Anterior cingulate cortex (tissue), 58 donors: ENCODE measurements at places on chromosomes 7 and 10.

DNA sequence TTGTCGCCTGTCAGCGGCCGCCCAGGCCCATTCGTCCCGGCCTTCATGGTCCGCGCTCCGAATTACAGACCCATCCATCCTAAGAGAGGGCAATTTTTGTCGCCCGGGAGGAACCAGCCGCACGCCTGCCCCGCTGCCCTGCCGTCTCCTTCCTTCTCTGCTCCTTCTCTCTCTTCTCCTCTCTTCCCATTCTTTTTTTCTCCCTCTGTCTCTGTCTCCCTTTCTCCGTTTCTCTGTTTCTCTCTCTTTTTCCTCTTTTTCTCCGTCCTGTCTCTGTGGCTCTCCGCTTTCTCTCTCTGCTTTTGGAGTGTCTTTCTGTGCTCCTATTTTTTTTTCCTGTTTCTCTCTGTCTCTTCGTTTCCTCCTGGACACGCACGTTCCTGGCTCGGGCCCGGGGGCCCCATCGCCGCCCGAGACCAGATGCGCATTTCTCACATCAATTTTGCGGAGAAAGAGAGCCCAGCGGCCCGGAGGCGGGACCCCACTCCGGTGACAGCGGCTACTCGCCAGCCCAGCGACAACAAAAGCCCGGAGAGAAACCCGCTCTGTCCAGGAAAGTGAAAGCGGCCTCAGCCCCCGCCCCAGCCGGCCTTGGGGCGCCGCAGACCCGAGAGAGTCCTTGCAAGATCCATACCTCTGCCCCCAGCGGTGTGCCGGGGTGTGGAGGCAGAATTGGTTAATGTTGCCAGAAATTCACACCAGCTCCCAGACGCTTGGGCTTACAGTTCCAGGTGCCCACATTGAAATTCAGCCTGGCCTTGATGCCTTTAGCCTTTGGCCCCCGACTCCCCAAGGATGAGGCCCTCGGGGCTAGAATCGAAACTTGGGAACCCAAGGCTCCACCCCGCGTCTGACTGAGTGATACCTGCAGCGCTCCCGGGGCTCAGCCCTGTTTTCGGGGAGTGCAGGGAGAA lies 4.1 kb downstream of the LBX1 start:
- DNase-seq: no peak

GRCh38 chr7:31526864-31527263 lies 13.0 kb downstream of the ITPRID1 start:
- DNase-seq: no peak

DNA sequence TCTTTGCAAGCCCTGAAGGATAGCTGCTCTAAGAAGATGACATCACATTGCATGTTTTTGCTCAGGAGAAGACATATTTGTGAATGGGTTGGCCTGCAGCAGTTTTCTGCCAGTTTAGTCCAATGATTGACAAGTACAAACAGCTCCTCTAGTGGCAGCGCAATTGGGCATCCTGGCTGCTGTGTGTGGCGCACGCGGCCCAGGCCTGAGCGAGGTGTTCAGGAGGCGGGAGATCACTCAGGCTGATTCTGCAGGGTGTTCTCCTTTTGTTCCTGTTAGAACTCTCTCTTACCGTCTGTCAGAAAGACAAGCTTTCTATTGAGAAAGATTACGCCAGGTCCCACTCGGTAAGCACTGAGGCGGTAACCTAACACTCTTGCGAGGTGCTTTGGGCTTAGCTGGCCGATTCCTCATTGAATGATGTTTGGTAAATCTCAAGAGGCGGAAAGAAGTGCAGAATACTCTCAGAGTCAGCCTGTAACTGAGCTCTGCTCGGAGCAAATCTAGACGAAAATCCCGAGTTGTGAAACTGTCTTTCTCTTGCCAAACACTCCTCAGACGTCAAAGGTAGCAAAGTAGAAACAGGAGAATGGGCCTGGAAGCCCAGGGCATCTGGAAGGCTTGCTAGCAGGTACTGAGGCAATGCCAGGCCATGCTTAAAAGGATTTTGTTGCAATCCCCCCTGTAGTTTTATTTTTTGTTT lies 219.2 kb upstream of the BMPER start:
- no peak for DNase-seq

DNA sequence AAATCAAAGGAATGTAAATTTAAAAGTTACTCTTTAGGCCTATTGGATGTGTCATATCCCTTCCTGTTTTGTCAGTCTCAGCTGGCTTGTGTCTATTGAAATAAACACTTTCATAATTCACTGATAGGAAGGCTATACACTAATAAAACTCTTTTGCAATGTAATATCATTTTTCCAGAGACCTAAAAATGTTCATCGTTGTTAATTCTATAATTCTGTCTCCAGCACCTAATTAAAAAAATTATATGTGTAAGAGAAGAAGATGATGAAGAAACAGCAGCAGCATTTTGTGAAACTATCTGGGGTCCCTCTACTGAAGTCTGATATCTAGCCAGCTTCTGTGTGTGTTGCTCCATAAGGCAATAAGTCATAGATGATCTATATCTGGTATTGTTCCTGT lies 602.7 kb downstream of the ETV1 start:
- DNase-seq: no peak

GRCh38 chr7:89028319-89028718 lies 232.8 kb upstream of the TEX47 start:
- no peak for DNase-seq

DNA sequence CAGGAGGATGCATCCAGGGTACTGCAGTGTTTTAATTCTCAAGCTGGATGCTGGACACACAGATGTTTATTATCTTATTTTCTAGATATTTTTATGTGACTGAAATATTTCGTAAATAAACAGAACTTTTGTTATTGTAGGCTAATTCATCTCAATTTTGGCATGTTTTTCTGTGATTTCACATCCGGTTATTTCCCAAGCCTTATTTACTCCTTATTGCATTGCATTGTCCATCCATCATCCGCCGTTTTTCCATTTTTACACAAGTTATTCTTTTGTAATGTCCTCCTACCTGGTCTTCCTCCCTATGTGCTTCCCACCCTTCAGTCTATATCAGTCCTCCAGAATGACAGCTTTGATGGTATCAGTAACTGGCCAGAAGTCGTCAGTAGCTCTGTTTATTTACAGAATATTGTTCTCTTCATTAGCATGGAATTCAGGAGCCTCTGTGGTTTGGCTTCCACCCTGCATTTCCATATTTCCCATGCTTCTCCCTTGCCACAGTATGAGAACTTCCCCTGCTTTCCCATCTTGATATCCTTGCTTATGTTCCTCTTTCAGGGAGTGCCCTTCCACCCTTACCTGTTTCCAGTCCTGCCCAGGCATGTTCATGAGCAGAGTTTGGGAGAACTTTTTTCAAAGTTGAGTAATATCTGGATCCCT lies 16.1 kb downstream of the GNAI1 start:
- DNase-seq: no peak

DNA sequence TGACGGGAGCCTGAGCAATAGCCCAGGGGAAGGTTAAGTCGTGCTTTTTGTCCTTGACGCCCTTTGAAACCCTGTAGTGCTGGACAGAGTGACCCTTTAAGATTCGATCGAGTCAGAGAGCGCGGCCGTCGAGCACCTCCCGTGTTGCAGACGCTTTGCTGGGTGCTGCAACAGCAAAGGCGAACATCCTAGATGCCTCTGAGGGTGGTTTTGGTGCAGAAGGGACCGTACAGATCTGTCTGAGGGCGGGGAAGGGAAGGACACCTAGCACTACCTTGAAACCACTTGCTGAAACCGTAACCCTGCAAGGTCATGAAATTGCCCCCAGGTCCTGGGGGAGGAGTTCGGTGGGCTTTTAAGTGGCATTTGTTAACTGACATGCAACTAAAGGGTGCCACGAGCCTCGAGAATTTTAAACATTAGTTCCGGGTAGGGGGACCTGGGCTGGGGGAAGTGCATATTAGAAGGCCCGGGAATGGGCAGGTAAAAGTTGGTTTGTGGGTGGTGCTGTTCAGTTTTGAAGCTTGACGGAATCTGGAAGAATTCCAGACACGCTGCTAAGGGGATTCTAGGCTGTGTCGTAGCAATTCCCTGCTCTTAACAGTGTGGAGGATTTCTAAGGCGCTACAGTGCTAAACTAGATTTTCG lies 786 bp downstream of the ATP5F1C start:
- no peak for DNase-seq

DNA sequence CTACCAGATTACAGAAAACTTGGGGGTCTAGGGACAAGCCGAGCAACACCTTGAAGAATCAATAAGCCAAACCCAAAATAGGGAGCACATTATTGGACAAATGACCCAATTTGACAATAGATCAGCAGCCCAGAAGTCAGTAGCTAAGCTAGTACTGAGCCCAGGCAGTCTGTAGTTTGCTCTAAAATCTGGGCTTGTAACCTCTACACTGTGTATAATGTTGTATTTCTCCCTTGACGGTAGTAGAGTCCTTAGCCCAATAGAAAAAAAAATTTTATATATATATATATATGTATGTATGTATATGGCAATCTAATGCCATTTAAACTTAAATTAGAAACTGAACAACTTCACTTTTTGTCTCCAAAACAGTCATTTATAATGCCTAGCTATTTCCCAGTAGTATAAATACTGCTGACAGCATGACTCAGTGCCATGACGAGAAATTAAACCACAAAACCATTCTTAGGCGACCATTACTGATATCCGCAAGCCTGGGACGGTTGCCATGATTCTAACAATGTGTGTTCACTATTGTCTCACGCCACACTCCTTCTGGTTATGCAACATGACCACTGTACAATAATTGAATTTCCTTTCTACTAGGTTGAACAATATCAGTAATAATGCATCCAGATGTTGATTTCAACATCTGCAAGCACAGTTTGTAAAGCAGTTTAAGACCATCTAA lies 110.5 kb downstream of the IPMK start:
- DNase-seq: no peak
